Spleen (tissue), 13 donors: ENCODE measurements at places on chromosomes 5 and 9. TPM values are rescaled to one million over a fixed set of nuclear protein-coding genes. Genes with fewer than 3 reads are reported as not detected.

DNA sequence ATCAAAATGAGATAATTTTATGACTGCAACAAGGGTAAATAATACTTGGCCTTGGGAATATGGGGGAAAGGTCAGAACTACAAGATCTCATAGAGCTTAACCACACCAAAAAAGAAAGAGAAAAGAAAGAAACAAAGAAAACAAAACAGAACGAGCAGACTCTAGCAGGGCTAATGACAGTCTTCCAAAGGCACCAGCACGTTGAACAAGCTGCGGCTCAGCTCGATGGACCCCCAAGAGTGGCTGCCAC is 689 bp downstream of the AK3 start:
- no peaks in the 10 kb centered on the region for H3K27me3 ChIP-seq
- DNase-seq = no peak
- H3K27ac ChIP-seq = peak overlapping the region; percentile 90
- H3K36me3 ChIP-seq = no peaks in the 10 kb centered on the region

DNA sequence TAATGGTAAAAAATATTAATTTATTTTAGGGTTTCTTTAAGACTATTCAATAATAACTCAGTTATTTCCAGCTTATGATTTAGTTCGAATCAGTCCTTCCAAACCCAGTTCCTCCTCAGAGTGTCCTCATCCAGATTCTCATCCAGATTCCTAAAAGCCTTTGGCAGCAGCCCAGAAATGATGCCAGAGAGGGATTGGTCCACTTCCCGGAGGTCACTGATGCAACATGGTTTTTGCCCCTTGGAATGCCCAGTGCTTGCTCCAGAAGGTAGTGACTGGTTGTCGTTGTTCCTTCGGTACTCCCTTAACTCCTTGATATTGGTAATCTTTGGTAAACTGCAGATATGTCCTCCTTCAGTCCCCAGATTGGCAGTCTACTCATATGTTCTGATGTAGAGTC is 493.1 kb upstream of the DMAC1 start:
- no peaks in the 10 kb centered on the region for H3K4me1 ChIP-seq
- H3K27ac ChIP-seq = no peak overlapping the region
- H3K36me3 ChIP-seq = no peaks in the 10 kb centered on the region
- DNase-seq = no peak

DNA sequence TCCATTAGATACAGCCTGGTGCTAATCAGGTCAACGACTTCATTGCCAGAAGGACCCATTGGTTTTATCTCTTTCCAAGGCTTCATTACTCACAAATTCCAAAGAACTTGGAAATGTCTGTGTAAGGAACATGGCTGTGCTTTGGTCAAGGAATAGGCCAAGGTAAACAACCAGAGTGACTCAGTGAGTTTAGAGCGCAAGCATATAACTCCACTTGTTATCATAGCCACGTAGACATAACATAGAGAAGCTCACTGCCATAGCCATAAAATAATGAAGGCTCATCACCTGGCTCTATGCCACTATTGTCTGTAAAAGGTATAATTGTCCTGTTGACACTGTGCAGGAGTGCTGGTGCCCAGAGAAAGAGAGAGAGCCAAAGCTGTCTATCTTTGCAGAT is 139.3 kb upstream of the PLCXD3 start:
- no peak overlapping the region for H3K27ac ChIP-seq
- H3K4me3 ChIP-seq = no peak overlapping the region
- H3K27me3 ChIP-seq = no peaks in the 10 kb centered on the region

- H3K36me3 ChIP-seq = no peaks in the 10 kb centered on the region
- DNase-seq = no peak
- no peak overlapping the region for H3K4me3 ChIP-seq
- H3K4me1 ChIP-seq = no peaks in the 10 kb centered on the region
- no peak overlapping the region for H3K27ac ChIP-seq
- no peaks in the 10 kb centered on the region for H3K27me3 ChIP-seq
Observed at GRCh38 chr5:59923465-59923864, 29.9 kb upstream of the PDE4D start.

DNA sequence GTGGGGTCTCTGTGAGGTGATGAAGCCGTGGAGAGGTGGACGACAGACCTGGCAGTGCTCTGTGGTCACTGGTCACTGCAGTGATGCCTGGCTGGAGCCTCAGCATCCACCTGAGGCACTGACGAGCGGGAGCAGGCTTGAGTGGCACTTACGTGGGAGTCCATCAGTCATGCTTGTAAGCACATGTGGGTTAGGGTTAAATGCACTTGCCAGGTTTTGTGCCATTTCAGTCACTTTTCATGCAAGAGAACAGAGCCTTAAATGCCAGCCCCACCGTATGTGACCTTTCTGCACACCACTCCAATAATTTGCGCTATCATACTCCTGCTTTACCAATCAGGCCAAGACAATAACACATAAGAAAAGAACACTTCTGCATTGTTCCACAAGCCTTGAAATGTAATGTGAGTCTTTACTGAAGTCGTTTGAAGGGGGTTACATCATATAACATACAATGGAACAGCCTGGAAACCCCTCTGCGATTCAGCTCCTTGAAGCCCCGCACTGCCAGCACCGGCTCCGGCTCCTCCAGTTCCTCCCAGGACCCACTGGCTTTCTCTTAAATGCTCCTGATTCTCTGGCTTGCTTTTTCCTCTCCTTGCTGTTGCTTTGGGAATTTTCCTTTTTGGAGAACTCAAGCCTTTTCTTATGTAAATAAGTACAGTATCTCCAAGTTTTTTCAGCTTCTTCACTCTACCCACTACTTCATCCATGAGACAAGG is 59.4 kb upstream of the CTXN3 start:
- DNase-seq = no peak
- no peaks in the 10 kb centered on the region for H3K36me3 ChIP-seq
- H3K4me1 ChIP-seq = no peaks in the 10 kb centered on the region
- H3K27ac ChIP-seq = no peak overlapping the region
- no peak overlapping the region for H3K4me3 ChIP-seq
- no peaks in the 10 kb centered on the region for H3K27me3 ChIP-seq

- DNase-seq = no peak
- no peak overlapping the region for H3K4me3 ChIP-seq
- no peaks in the 10 kb centered on the region for H3K36me3 ChIP-seq
- H3K4me1 ChIP-seq = no peaks in the 10 kb centered on the region
- peaks cover 8% of the 10 kb centered on the region for H3K27me3 ChIP-seq
- H3K27ac ChIP-seq = no peak overlapping the region
Observed at GRCh38 chr5:135514116-135514515, 21.6 kb downstream of the NEUROG1 start.

DNA sequence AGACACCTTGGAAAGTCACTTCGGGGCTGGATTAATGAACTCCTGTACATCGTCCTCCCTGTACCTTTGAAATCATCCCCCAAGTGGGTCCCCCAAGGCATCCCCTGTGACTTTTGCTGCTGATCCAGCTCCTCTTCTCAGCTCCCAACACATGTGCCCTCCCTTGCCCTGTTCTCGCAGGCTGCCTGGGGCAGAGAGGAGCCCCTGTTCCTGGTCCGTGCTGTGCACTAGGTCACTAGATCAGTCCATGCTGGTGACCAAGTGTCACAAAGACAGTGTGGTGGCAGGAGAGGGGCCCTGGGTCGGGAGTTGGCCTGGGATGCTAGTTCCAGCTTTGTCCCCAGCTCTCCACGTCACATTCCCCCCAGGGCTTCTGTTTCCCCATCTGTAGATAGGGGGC is 79.3 kb upstream of the BARHL1 start:
- no peak overlapping the region for H3K27ac ChIP-seq
- H3K4me1 ChIP-seq = peaks cover 16% of the 10 kb centered on the region
- H3K36me3 ChIP-seq = no peaks in the 10 kb centered on the region
- no peak for DNase-seq

Gene CORO2A
- 6.8 TPM for total RNA-seq
